GOT3 (cell line): ENCODE measurements at places on chromosomes 6 and 20.

- DNase-seq: no peak
Observed at GRCh38 chr6:84350397-84350796, 123.0 kb upstream of the CEP162 start.

- DNase-seq: no peak
Observed at GRCh38 chr6:32890831-32891230, 36.8 kb downstream of the PSMB9 start.

- DNase-seq: no peak
Observed at GRCh38 chr6:93222071-93222851, 197.1 kb downstream of the EPHA7 start.

DNA sequence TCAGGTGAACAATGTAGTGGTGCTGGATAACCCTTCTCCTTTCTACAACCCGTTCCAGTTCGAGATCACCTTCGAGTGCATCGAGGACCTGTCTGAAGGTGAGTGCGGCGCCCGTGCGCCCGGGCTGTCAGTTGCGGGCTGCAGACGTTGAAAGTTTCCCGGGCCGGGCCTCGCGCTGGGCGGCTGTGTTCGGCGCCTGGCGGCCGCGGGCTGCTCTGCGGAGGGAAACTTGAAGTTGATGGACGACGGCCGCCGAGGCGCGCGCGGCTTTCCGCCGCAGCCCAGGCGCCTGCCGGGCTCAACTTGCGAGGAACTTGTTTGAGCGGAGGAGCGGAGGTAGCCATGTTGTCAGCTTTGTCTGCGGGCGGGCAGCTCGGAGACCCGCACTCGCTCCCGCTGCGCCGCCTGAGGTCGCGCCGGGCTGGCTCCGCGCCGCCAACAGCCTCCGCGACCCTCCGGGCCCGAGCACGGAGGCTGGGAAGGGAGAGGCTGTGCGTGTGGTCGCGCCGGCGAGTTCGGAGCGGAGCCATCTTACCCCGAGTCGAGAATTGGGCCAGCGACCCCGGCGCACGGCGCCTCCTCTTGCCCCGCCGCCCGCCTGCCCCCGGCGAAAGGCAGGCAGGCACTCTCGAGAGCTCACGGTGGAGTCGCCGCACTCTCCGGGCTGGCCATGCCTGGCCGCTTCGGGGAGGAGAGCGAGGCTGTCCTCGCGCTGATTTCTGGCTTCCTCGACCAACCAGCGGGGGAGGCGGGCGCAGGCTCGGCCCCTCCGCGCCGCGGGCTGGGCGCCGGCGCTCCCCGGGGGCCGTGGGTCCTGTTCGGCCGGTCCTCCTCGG lies 691 bp downstream of the ASF1A start:
- peak; percentile 14 for DNase-seq

DNA sequence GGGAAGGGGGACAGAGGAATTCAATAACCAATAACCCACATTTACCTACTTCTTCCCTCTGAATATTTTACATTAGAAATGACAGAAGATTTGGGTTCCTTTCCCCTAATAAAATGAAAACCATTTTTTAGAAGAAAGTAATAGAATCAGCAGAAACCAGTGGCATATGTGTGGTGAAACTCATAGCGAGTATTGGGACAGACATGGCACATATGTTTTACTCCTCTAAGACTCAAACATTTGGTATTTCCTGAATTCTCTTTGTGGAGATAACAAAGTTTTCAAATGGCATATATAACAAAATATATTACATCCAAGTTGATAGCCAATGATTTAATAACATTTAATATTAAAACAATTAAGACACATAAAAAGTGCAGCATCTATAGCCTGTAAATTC lies 12.9 kb upstream of the BEND3 start:
- DNase-seq: no peak

DNA sequence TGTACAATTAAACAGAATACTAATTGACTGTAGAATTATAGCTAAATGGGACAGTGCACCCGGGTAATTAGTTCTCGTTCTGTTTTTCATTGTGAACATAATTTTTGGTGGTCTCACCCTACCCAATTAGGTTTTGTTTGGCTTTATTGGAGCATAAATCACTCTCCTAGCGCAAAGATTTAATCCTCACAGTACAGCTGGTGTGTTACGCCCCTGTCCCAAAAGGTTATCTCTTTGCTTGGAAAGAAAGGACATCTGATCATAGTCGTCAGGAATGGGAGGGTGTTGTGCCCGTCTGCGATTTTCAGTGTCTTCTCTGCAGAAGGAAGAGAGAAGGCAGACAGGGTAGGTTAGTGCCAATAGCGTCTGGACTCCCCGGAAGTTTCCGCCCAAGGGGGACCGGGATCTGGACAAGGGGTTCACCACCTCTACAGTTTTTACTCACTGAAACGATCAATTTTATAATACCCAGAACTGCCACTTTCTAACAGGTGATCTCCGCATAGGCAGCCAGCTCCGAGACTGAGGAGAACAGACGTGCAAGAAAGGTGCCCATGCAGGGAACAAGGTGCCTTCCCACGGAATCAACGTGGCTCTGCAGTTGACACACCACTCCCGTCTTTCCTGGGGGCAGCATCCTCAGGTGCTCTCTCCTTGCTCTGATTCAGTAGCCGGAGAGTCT lies 617.4 kb upstream of the CDH4 start:
- no peak for DNase-seq

GRCh38 chr6:5894357-5894756 lies 112.4 kb downstream of the NRN1 start:
- DNase-seq: no peak

DNA sequence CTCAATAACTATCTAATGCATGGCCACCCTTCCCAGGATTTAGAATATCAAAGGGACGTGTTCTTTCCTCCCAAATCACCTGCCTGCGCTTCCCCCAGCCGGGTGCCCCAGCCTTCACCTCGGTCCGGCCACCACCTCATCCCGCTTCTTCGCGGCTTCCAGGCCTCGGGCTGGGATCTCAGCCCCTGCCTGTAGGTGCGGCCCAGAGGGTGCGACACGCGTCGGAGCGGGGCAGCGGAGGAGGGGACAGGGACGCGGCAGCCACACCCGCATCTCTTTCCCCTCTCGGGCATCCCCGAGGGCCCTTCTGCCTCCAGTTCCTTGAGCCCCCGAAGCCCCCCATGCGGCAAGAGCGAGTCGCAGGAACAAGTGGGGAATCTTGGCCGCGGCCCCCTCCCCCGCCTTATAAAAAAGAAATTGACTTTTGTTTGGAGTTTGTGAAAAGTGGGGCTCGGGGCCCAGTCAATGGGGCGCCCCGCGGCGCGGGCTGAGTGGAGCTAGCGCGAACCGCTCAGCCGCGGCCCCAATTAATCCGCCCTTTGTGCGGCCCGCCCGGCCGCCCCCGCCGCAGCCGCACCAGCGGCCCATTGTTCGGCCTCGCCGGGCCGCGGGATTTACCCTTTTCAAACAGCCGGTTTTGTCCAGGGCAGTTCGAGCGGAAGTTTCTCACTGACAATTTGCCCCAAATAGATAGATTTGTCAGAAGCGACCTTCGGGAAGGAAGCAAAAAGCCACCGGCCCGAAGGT lies 8.4 kb upstream of the NR2E1 start:
- no peak for DNase-seq

- no peak for DNase-seq
Observed at GRCh38 chr6:38688579-38689087, 14.3 kb downstream of the GLO1 start.

DNA sequence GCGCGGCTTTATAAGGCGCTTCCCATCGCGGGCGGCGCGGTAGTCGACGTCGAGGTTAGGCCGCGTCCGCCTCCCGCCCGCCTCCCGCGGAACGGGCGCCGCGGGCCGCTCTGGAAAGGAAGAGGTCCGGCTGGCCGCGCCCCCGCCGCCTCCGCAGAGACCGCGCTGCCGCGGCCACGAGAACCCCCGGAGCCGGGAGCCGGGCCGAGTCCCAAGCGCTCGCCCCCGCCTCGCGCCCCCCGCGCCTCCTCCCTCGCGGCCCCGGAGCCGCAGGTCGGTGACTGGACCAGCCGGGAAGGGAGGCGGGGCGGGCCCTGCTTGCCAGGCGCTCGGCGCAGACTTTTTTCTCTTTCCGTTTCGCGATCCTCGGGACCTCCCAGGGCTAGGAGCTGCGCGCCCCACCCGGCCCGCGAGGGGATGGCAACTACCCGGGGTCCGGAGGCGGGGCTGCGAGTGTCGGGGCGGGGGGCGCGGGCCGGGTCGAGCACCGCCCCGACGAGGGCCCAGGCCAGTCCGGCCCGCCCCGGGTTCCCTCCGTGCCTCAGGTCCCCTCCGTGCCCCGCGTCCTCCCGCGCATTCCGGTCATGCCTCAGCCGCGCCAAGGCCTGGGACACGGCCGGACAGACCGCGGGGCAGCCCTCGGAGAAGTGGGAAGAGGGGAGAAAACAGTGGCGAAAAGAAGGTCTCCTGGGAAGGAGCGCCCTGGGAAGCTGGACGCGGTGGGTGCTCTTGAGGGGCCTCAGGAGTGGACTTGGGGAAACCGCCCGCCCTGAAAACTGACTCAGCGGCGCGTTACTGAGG lies 417 bp upstream of the PXDC1 start:
- peak; percentile 83 for DNase-seq

GRCh38 chr6:75748743-75749538 lies at the start of gene MYO6:
TSS of gene MYO6 (plus strand) at chr6:75749239. CDS start at chr6:75817548, 68,309 bp downstream.
- peak; percentile 46 for DNase-seq

- DNase-seq: no peak
Observed at GRCh38 chr6:7373739-7374138, 15.8 kb downstream of the CAGE1 start.

DNA sequence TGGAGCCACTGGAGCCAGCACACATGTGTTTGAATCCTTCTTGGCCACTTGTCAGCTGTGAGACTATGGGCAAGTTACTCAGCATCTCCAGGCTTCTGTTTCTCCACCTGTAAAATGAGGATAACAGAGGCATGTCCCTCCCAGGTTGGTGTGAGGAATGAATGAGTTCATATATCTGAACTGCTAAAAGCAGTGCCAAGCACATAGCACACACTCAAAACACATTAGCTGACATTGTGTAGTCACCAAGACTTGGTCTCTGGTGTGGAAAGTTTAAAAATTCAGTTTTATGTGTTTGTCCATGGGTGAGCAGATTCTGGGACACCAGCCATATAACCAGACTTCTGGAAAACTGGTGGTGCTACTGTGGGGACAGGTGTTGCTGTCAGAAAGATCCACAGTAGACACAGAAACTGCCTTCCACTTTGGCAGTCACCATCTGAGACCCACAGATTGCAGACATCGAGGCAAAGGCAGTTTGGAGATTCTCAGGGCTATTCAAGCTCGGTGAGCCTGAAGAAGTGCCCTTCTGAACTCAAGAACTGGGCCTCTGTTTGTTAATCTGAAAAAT lies 115.8 kb downstream of the MRPL14 start:
- no peak for DNase-seq

- no peak for DNase-seq
Observed at GRCh38 chr6:132244744-132245143, 156.5 kb downstream of the MOXD1 start.
